Activated CD4-positive, CD25-positive, alpha-beta regulatory T cell treated with anti-CD3 and anti-CD28 coated beads, Interleukin-2, amount 50 U/mL, for 16 hours (primary cell): ENCODE measurements at places on chromosomes 2 and 18.

DNA sequence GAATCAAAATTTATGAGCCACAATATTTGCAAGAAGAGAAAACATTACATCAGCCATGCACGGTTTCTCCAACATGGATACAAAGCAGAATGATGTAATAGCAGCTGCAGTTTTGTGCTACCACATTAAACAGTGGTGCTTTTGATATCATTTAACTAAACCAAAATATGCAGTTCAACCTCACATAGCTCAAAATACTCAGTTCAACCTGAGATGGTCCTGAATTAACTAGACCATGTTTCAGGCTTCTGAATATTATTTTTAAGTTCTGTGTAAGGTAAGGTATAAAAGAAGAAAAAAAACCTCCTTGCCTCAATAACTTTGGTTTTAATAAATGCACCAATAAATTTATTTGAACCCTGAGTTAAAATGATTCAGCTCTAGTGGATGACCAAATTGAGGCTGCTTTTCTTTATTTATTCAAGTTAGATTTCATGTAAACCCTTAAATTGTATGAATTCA lies 18.8 kb upstream of the TSPYL6 start:
- DNase-seq, result no peak

GRCh38 chr2:161991991-161992390 lies 82.0 kb downstream of the DPP4 start:
- no peak for DNase-seq

- no peak for DNase-seq
Measured at GRCh38 chr2:132876745-132877391, 206.9 kb upstream of the LYPD1 start.

DNA sequence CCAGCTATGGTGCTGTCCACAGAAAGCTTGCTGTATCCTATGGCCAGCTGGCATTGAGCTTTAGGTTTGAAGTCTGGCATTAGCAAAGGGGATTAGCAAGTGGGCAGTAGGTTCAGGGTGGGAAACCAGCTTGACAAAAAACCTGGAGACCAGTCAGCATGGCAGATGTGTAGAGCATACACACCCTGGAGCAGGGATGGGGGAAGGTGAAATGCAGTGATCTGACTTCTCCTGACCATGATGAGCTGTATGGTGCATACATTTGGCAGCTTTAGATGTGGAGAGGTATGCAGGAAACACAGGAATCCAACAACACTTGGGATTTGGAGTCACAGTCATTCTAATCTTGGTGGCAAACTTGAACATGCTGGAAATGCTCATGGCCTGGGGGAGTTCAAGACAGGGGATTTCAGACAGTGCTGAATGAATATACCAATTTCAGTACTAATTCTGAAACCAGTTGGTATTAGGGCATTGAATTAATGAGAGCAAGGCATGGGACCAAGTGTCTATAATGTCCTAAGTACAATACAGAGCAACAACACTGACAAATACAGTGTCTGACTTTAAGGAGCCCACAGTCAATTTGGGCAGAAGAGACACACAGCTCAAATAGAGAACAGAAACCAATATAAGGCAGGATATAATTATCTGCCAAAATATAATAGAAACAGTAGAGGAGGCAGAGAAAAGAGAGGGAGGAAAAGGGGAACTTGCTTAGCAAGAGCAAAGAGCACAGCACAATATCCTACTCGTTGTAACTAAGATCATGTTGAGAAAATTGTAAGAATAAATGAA lies 11.8 kb downstream of the ARHGAP15 start:
- no peak for DNase-seq

GRCh38 chr2:203710952-203711351 lies 4.5 kb downstream of the CD28 start:
- no peak for DNase-seq

- DNase-seq, result no peak
Measured at GRCh38 chr2:10047616-10048500, 4.5 kb downstream of the KLF11 start.

GRCh38 chr2:236728916-236729670 lies 159.5 kb downstream of the ACKR3 start:
- DNase-seq, result no peak

DNA sequence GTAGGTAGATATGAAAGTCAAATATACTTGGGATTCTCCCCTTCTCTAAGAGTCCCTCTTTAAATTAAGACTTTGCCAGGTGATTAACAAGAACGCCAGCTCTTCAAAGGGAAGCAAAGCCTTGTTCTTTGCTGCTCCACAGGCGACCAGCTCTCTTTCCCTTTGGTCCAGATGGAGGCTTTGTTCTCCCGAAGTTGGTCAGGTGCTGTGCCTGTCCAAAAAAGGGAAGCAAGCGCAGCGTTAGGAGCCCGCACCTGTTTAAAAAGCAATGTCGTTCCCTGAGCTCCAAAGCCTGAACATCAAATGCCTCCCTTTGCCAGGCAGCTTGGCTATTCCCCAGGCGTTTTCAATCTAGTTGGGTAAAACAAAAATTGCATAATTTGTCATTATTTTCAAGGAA lies 1913.1 kb upstream of the PIK3C3 start:
- no peak for DNase-seq

- no peak for DNase-seq
Measured at GRCh38 chr2:20999906-21000645, 43.8 kb downstream of the APOB start.

DNA sequence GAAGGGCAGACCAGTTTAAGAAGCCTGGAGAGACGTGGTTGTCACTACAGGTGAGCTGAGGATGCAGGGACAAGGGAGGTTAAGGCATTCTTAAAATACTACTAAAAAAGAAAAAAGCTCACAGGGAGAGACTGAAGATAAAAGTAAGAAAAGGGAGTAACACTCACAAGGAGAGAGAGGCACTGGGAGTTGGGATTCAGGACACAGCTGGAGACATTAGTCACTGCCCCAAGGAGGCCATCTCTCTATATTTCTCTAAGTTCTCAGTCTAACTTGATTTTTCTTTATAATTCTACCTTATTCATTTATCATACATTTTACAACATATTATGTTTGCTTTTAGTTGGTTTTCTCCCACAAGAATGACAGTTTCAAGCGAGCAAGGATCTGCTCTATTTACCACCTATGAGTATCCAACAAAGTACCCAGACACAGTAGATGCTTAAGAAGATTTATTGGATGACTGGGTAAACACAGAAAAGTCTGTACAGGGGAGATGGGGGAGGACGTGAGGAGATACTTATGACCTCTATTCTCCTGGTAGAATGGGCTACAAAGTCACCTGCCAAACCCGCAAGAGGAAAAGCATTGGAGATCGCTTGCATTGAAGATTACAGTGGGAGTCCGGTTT lies 2.2 kb downstream of the SERPINE2 start:
- DNase-seq, result no peak

GRCh38 chr2:238388794-238389193 lies 37.9 kb upstream of the ASB1 start:
- DNase-seq, result no peak

DNA sequence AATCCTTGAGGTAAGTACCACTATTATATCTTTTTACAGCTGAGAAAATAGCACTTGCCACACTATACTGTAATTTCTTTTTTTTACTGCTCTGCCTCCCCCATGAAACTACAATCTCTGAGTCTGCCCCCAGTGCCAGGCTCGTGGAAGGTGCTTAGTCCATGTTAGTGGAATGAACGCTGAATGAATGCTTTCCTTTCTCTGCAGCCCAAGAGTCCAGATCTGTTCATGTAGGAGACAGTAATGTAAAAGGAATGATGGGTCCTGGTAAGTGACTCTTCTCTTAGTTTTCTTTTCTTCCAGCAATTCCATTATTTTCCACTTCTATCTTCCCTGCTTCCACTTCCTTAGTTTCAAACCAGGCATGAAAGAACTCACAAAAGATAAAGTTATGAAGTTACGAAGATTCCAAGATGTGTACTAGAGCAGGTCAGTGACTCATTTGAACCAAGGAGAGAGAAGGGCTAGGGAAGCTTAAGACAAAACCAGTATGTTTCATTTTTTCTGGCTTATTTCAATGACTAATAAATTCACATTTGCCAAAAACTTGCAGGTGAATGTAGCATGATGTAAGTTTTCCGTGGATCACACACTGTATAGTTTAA lies 46.0 kb downstream of the ARHGEF33 start:
- no peak for DNase-seq

GRCh38 chr2:221480163-221480562 lies 91.9 kb downstream of the EPHA4 start:
- DNase-seq, result no peak

GRCh38 chr2:159457589-159457988 lies 158.8 kb downstream of the BAZ2B start:
- no peak for DNase-seq

DNA sequence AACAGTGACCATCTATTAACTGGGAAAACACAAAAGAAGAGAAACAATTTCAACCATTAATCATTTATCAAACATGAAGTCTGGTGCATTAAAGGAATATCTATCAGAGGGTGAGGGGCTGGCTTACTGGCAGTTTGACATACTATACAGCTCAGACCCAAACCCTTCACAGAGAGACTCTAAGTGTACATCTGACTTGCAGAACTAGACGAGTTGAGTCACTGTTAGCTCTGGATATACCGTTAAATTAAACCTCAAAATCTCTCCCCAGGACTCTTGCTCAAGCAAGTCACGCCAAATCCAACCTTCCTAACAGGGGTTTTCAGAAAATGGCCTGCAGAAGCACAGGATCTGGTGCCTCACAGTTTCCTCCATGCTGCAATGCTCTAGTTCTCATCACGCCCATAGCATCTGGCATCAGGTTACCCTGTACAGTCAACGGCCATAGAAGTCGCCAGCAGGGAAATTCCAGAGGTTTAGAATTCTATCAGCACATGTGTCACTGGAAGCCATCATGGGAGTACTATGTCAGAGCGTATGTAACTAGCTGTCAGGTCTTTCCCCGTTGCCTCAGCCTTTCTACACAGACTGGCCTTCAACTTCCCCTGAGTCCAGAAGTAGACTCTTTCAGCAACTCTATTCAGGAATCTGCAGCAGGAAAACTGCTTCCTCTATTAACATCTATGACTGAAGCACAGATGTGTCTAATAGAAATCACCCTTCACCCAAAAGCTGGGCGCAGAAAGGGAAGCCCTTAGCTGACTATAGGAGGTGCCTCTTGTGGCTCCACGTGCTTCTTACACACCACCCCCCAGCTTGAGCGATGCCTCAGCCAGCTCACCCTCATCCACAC lies 9.3 kb downstream of the TGOLN2 start:
- DNase-seq, result no peak

- no peak for DNase-seq
Measured at GRCh38 chr18:837922-838321, 25.9 kb upstream of the YES1 start.

- peak; percentile 33 for DNase-seq
Measured at GRCh38 chr2:26577442-26578112, 63.6 kb downstream of the CIB4 start.

DNA sequence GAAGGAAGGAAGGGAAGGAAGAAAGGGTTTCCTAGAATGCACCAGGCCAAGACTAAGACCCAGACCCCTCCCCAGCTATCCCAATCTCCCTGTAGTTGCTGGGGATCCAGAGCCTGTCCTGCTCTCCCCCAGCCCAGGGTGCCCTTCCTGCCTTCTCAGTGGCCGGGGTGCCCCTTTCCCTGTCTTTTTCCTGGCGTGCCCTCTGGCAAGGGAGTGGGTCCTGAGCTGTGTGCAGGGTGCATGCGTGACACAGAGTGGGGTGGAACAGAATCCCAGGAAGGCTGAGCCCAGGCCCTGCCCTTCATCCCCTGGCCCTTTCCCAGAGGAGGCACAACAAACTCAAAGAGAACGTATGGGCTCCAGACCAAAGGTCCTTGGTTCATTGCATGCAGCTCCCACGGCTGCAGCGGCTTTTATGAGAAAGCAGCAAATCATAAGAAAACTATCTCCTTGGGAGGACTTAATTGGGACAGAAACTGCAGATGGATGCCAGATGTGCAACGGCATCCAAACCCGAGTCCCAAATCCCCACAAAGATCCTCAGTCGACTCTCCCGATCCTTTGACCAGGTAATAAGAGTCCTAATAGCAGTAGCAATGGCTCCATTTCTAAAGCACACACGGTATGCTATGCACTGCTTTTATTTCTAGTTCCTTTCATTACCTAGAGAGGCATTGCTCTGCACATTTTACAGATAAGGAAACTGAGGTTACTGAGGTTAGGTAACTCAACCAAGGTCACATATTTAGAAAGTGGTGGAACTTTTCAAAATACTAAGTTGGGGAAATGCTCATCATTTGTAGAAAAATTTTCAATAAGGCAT lies 12.7 kb upstream of the ARID5A start:
- DNase-seq, result no peak

GRCh38 chr2:173652767-173653431 lies 298.2 kb downstream of the CDCA7 start:
- DNase-seq, result no peak

GRCh38 chr18:38362286-38362792 lies 796.7 kb upstream of the CELF4 start:
- DNase-seq, result no peak

DNA sequence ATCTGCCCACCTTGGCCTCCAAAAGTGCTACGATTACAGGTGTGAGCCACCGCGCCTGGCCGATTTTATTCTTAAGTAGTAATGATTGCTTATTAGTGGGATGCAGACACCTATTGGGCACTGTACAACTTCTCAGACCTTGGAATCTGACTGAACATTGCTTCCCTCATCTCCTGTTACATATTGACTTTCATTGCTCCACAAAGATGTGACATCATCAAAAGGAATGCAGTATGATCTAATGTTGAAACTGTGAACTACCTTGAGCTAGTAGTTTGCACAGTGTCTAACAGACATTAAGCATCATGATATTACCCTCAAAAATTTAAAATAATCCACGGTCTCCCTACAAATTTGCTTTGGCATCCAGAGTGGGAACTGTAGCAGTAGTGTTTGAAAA lies 109.8 kb upstream of the SIX2 start:
- DNase-seq, result no peak

GRCh38 chr18:55778788-55779690 lies 191.0 kb upstream of the TCF4 start:
- DNase-seq, result no peak

GRCh38 chr2:107807988-107808387 lies 18.7 kb upstream of the RGPD4 start:
- DNase-seq, result no peak

GRCh38 chr2:105683011-105683492 lies 61.7 kb upstream of the NCK2 start:
- no peak for DNase-seq

DNA sequence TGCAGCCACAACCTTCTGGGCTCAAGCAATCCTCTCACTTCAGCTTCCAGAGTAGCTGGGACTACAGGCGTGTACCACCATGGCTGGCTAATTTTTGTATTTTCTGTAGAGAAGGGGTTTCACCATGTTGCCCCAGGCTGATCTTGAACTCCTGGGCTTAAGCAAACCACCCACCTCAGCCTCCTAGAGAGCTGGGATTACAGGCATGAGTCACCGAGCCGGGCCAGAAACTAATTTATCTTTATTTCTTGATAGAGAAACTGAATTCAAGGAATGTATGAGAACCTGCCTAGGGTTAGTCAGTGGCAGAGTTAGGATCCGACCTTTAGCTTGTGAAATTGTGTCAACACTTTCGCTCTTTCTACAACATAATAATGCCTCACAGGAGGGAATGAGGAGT lies 19.3 kb upstream of the ITGAV start:
- no peak for DNase-seq

DNA sequence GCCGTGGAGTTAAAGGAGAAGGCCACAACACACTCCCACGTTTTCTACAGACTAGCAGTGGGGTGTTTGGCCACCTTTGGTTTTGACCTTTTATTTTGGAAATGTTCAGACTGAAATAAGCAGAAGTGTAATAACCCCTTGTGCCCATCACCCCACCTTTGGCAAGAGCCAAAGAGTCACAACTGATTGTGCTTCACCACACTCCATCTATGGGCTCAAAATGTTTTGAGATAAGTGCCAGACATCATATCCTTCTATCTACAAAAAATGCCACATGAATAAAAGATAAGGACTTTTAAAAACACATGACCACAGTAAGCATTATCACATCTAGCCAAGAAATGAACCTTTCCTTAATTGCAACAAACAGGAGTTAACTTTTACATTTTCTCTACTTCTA lies 9.9 kb upstream of the GPR35 start:
- no peak for DNase-seq
